NCI-H1417 (cell line): ENCODE measurements at places on chromosomes 16 and 17.

GRCh38 chr16:57137566-57138273 is 45.3 kb downstream of the CPNE2 start:
- no peak for DNase-seq

DNA sequence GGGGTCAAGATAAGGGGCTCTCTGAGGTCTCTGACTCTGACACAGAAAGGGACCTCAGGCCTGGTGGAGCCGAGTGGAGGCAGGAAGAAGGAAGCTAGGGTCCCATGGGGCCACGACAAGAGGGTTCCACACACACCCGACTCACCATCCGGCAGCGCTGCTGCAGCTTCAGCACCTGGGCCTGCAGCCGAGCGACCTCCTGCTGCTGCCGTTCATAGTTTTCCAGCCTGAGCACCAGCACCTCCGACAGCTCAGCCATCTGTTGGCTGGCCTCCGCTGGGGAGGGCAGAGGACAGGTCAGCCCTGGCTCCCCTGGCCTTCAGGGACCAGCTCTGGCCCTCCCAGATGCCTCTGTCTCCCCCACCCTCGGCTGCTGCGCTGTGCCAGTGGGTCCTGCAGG is 6.4 kb downstream of the HAP1 start:
- DNase-seq, result no peak

- no peak for DNase-seq
Observed at GRCh38 chr17:51660266-51660665, 399.9 kb downstream of the UTP18 start.

GRCh38 chr16:57906382-57907316 is 64.3 kb downstream of the CNGB1 start:
- DNase-seq, result no peak

- DNase-seq, result peak; percentile 62
Observed at GRCh38 chr17:80220054-80220735, at the start of the genes SGSH and SLC26A11. SGSH (minus strand) TSS chr17:80220333; CDS start chr17:80220313, 20 bp downstream. SLC26A11 (plus strand) TSS chr17:80220427; CDS start chr17:80221561, 1,134 bp downstream.

- DNase-seq, result peak; percentile 66
Observed at GRCh38 chr17:75010683-75011400, 1.6 kb upstream of the MRPL58 start.

DNA sequence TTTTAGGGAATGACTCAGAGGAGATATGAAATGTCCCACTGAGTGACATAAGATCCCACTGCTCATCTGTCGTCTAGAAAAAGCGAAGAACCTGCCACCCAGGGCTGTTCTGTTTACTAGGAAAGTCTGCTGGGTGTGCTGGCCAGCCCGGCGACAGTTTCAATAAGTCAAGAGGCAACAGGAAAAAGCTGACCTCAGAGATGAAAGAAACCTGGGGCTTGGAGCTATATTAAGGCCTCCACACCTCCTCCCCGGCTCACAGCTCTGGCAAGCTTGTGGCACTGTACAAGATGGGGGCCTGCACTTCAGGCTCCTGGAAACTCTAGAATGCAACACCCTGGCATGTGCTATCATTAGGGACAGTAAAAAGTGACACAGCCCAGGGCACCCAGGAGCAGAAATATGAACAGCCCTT is 10.6 kb downstream of the ZFHX3 start:
- DNase-seq, result no peak

DNA sequence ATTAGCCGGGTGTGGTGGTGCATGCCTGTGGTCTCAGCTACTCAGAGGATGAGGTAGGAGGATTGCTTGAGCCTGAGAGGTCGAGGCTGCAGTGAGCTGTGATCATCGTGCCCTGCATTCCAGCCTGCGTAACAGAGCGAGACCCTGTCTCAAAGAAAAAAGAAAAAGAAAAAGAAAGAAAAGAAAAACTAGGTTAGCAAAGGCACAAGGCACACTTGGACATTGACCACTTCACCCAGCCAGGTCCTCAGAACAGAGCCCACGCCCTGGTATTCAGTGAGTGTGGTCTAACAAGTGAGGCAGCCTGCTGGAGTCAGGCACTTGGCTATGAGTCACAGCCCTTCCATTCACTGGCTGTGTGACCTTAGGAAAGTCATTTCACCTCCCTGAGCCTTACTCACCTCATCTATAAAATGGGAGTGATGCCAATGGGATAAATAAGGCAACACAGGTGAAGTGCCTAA is 10.4 kb downstream of the MILR1 start:
- DNase-seq, result no peak

- no peak for DNase-seq
Observed at GRCh38 chr16:11797957-11798299, 870 bp upstream of the ZC3H7A start.

GRCh38 chr17:77371888-77372443 is 231.2 kb downstream of the SEC14L1 start:
- DNase-seq, result no peak

DNA sequence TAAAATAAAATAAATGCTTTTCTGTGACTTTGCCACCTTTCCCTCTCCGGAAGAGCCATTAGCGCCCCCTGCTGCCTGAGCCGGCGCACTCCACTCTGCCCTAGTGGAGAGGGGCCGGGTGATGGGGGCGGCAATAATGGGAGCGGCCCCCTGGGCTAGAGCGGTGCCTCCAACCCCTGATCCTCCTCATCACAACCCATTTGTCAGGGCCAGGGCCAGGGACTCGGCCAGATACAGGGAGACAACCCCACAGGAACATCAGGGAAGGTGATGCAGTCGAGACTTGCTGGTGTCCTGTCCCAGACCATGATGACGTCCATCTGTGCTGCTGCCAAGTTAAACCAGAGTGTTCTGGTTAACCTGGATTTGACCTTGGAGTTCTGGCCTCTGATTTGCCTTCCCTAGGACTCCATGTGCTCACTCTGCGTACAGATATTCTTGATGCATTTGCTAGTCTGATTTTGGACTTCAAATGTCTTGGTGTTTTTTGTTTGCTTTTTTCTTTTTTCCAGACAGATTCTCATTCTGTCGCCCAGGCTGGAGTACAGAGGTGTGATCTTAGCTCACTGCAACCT is 46.1 kb upstream of the BPTF start:
- no peak for DNase-seq

- DNase-seq, result peak; percentile 96
Observed at GRCh38 chr16:49701789-49702494, 154.0 kb downstream of the ZNF423 start.

GRCh38 chr16:149024-149660 is 3.3 kb upstream of the HBZ start:
- DNase-seq, result peak; percentile 24

- no peak for DNase-seq
Observed at GRCh38 chr17:35407531-35407930, 24.8 kb downstream of the SLFN12 start.

GRCh38 chr17:69869667-69870066 is 205.4 kb upstream of the KCNJ16 start:
- no peak for DNase-seq

DNA sequence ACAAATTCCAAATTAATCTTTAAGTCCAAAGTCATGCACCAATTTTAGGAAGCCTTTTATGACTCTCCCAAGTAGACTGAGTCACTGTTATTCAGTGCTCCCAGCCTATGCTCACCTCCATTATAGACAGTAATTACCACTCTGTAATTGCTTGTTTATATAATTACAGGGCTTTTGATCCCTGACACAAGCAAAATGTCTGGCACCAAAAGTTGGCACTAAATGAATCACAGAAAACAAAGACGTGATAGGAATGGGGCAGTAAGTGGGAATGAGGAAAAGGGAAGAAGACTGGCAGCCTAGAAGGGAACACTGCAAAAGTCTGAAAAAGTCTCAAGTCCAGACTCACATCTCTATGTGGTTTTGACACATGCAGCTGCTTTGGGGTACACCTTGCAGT is 94.1 kb downstream of the SLC39A11 start:
- DNase-seq, result peak; percentile 13

DNA sequence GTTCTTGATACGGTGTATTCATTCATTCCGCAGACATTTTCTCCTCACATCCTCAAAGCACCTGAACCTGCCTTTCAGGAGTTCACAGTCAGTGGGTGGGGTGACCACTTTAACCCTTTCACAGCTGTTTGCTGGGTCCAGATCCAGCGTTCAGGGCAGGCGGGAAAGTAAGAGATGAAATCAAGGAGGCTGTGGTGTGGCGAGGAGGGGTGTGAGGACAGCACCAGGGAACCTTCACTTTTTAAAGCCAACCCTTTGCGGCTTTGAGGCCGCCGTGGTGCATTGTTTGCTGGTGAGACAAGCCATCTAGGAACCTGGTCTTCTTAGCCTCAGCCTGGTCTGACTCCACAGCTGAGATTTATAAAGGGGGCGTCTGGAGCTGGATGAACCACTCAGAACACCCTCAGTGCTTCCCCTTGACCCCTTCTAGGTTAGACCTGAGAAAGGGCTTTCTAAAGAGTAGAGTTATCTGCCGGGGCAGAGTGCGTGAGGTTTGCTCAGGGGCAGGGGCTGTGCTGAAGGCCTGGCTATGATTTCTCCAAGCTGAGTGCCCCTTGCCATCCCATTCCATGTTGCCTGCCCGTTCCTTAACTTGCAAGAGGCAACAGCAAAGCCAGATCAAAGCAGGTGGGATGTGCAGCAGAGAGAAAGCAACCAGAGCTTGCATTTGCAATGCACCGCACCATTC is 933 bp downstream of the CCR7 start:
- DNase-seq, result no peak

DNA sequence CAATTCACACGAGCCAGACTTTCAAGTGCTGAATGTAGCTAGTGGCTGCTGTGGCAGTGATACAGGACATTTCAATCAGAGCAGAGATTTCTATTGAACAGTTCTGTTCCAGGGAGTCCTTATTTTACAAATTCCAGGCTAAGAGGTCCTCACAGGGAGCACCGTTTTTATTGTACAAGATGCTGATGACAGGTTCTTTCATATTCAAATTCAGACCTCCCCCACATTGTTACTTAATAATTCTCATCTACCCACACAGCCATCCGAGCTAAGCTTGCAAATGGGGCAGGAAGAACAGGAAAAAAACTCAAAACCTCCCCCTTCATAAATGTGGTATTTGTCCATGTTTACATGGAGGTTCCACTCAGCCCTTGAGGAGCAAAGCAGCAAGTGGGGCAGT is 9.8 kb downstream of the GABARAPL2 start:
- DNase-seq, result no peak

GRCh38 chr17:68085771-68086381 is 50.3 kb downstream of the KPNA2 start:
- DNase-seq, result no peak

- DNase-seq, result no peak
Observed at GRCh38 chr17:68011199-68011665, 15.0 kb upstream of the C17orf58 start.

- DNase-seq, result peak; percentile 94
Observed at GRCh38 chr16:79770244-79771064, 169.9 kb upstream of the MAF start.

GRCh38 chr17:50272711-50273653 is 1.3 kb upstream of the TMEM92 start:
- DNase-seq, result peak; percentile 54

DNA sequence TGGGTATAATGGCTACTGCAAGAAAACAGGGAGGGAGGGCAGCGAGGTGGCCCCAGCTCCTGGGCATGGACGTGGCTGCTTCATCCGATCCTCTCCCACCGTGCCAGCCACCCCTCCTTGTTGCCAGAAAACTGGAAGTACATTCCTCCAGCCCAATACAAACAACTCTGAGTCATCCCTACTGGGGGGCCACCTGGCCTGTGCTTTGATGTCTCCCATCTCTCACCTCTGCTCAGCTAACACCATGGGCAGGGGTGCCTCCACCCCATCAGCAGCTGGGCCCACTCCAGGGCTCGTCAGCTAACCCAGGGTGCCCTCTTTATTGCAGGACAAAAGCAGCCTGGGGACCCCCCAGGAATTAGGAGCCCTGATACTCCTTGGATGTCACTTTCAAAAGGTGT is 2.0 kb downstream of the RHBDF2 start:
- DNase-seq, result no peak

- peak; percentile 96 for DNase-seq
Observed at GRCh38 chr17:28151001-28151400, 108.5 kb downstream of the NLK start.

DNA sequence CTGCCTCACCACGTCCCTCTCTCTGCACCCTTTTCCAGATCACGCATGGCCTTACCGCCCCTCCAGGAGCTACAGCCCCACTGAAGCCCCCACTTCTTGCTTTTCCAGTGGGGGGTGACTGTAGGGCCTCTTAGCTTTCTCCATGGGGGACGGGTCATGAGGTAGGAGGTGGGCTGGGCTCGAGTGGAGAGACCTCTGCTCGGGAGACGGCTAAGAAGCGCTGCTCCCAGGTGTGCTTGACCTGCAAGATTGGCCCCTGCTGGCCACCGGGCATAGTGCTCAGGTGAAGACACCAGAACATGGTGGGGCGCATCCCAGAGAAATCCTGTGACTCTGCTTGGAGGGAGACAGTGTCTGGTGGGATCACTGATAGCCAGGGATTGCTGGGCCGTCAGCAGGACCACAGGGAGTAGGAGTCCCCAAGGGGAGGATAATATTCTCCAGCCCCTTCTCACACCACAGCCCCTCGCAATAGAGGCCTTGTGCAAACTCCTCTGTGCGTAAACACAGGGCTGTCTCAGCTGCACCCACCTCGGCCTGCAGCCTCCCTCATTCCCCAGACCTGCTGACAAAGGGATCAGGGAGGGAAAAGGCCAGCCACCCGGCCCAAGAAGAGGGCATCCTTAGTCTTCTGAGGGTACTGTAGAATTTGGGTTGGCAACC is 8.9 kb upstream of the GALK1 start:
- DNase-seq, result no peak

- DNase-seq, result no peak
Observed at GRCh38 chr16:87562201-87562600, 40.1 kb upstream of the JPH3 start.

- DNase-seq, result peak; percentile 42
Observed at GRCh38 chr17:67994817-67995569, 1.3 kb downstream of the C17orf58 start.

GRCh38 chr17:50949989-50950877 is 84.1 kb upstream of the TOB1 start:
- DNase-seq, result peak; percentile 61

- no peak for DNase-seq
Observed at GRCh38 chr17:66169839-66170238, 22.1 kb downstream of the CEP112 start.

GRCh38 chr16:67108931-67109406 is 772 bp upstream of the PHAF1 start:
- DNase-seq, result no peak

DNA sequence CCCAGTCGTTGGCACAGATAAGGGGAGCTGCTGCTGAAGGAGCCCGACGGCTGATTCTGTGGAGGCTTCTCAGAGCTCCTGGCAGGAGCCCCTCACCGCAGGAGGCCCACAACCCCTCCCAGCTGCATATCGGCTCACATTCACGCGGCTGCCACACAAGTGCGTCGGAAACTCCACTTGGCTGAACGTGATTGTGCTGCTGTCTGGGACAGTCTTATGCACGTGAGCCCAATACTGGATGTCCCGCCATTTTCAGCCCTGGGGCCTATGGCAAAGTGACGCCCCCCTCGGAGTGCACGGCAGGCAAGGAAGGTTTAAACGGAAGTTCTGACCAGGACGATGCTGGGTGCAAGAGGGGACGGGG is 8.7 kb upstream of the PITPNA start:
- DNase-seq, result no peak

DNA sequence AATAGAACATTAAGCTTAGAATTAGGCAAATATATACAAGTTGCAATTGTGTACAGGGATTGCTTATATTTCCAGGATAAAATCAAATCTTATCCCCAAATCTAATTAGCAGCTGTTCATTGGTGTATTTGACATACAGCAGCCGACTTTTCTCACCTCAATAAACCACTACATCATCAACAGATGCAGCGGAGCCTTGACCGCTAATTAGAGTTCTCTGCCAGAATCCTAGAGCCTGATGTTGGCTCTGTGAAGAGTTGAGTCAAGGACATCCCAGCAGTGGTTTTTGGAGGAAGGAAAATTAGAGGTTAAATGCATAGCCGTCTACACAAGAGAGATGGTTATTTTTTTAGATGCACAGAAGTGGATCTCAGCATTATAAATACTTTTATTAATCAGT is 221.9 kb upstream of the CACNG5 start:
- no peak for DNase-seq
